ENCODE measurements at places on chromosomes 2 and 18.

DNA sequence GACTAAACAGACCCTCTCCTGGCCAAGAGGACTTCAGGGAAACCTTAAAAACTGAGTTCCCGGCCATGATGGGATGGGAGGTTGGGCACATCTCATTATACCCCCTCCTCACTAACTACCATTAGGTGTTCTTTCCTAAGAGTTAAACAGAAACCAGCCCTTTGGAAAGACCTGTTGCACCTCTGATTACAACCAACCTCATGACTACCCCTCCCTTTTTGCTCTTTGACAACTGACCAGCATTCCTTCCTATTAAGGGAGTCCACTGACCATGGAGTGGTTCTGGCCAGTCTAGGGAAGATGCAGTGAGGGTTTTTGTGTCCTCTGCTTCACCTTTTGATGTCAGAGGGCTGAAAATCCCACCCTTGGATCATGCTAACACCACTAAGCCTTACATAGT, 44.5 kb upstream of the FRZB start:
- DNase-seq = no peak

DNA sequence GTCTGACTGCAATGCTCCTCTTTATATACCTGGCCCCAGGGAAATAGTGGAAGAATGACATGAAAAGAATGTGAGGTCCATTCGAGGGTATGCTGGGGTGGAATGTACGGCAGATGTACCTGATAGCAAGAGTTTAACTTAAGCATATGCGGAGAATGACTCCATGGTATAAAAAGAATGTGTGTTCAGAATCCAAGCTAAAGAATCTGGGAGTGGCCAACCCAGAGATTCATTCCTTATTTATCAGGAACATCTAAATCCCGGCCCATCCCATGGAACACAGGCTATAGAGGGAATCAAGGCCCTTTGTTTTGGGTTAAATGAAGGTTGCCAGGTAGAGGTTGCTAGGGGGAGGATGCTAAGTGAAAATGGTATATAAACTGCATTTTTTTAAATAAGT, 150.0 kb downstream of the ZNF385B start:
- DNase-seq = no peak

DNA sequence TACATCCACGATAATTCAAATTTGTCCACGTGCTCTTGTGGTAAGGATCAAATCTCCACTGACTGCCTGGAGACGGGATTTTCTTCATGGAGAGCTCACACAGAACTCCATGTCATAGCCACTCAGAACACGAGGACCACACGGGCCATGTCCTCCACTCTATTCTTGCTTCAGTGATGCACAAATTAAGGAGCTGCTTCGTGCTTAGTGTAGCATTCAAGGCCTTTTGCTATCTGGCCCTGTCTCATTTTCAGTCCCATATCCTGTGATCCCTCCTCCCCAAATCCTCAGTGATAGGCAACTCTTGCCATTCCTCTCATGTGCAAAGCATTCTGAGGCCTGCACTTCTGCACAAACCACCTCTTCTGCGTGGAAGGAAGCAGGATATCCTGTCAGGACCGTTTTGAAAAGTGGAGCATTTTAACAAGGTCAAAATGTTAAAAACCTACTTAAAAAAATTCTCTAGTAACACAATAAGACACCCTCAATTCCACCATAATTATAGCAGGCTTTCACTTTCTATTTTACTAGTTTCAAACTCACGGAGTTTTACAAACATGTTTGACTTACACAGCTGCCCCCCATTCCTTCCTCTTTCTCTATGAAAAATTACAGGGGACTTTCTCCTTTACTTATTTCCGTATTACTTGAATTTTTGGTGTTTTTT, 35.2 kb downstream of the ST3GAL5 start:
- DNase-seq = peak; percentile 70

DNA sequence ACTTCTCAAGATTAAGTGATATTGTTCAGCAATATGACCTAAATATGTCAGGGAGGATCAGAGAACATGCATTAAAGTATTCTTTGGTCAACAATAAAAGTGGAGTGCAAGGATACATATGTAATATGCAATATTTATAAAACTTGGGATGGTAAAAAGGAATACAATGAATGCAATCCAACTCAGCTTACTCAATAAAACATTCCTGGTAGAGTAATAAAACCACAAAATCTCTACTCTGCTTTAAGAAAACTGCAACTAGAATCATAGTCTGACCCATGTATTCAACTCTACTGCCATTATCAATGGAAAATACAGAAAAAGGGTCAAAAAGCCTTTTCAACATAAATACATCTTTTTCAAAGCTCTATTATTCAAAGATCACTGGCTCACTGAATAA, 11.6 kb downstream of the IRS1 start:
- no peak for DNase-seq
